ENCODE measurements at places on chromosomes 6 and 20.
A peak's percentile ranks its signal among the peaks of the same experiment; 100 is the strongest.

- no peak for DNase-seq
These were observed 48.1 kb downstream of the EBF4 start for GRCh38 chr20:2740702-2741101.

- no peak for DNase-seq
These were observed 171.4 kb downstream of the ZFAND3 start for GRCh38 chr6:37990762-37991525.

DNA sequence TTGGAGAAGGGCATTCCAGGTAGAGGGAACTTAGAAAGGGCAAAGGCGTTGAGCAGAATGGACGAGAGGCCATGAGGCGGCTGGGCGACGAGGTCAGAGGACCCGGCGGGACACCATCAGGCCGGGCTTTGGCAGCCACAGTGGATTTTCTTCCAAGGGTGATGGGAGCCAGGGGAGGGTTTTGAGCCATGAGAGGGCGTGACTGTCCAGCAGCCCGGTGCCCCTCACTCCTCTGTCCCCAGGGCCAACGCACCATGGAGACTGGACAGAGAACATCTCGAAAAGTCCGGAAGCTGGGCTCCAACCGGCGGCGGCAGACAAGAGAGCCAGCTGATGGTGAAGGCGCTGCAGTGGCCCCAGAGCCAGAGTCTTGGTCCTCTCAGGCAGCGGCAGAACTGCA, 6.4 kb downstream of the RAB44 start:
- DNase-seq: no peak

- DNase-seq: no peak
These were observed 115.7 kb downstream of the OGFRL1 start for GRCh38 chr6:71404145-71404966.

GRCh38 chr6:62904687-62905086, 306.6 kb upstream of the FKBP1C start:
- DNase-seq: no peak

DNA sequence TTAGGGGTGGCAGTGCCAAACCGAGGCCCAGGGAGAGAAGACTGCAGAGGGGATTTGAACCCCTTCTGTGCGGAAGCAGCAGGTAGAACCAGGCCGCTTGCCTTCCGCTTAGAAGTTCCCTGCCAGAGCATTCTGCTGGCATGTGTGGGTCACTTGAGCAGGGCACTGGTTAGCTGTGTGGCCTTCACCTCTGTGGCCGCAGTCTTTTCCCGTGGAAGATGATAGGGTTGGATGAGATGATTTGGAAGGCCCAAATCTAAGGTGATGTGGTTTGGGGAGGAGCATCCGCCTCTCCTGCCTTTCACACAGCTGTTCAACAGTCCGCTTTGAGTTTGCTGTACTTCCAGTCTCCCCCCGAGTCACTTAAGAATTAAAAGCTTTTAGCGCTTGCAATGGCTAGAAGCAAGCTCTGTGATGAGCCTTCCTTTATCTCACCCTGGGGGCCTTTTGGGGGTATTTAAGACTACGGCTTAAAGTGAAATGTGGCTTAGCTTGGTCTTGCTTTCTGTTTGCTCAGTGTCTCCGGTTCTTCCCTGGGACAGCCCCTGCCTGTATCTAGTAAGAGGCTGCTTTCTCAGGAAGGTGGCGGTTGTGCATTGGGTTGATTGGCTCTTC, 743 bp downstream of the CMTR1 start:
- DNase-seq: no peak

DNA sequence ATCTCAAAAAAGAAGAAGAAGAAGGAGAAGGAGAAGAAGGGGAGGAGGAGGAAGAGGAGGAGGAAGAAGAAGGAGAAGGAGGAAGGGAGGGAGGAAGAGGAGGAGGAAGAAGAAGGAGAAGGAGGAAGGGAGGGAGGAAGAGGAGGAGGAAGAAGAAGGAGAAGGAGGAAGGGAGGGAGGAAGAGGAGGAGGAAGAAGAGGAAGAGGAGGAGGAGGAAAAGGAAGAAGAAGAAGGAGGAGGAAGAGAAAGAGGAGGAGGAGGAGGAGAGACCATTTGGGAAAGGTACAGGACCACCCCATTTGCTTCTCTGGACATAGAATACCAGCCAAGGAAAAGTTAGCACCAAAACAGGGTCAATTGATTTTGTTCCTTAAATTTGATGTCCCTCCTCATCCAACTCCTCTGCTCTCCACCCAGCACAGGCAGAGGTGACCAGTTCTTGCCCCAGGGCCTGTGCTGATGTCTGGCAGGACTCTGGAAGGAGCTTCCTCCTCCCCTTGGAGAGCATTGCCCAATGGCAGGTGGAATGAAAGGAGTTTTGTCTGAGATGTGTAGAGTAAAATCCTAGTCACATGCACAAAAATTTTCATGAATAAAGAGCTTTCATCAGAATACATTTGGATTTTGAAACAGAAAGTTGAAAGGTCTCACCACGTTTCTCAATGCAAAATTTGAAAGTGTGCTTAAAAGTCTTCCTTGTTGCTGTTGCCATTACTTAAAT, 182.9 kb downstream of the LY86 start:
- DNase-seq: no peak

GRCh38 chr6:133236932-133237331, 4.2 kb upstream of the EYA4 start:
- no peak for DNase-seq

GRCh38 chr20:19285436-19285835, 73.0 kb downstream of the SLC24A3 start:
- no peak for DNase-seq

DNA sequence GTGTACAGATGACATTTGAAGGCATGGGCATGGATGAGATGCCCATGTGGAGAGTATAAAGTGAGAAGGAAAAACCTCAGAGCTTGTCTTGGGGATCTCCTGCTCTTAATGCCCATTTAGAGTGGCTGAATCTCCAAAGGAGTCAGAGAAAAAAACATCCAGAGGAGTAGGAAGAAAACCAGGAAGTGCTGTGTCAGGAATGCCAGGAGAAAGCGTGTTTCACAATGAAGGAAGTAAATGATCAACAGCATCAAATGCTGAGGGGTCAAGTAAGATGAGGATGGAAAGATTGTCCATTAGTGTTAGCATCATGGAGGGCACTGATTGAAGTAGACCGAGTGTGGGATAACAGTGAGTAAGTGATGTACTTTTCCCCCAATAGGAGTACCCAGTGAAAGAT, 56.1 kb downstream of the FIG4 start:
- DNase-seq: no peak

DNA sequence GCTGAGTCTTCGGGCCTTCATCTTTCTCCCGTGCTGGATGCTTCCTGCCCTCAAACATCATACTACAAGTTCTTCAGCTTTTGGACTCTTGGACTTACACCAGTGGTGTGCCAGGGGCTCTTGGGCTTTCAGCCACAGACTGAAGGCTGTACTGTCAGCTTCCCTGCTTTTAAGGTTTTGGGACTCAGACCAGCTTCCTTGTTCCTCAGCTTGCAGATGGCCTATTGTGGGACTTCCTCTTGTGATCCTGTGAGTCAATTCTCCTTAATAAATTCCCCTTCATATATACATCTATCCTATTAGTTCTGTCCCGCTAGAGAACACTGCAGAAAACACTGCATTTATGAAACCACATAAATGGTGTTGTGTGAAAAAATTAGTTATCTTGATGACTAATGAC, 13.9 kb upstream of the BCLAF1 start:
- no peak for DNase-seq

GRCh38 chr6:31396422-31397152, 6.8 kb upstream of the MICA start:
- DNase-seq: peak; percentile 73

DNA sequence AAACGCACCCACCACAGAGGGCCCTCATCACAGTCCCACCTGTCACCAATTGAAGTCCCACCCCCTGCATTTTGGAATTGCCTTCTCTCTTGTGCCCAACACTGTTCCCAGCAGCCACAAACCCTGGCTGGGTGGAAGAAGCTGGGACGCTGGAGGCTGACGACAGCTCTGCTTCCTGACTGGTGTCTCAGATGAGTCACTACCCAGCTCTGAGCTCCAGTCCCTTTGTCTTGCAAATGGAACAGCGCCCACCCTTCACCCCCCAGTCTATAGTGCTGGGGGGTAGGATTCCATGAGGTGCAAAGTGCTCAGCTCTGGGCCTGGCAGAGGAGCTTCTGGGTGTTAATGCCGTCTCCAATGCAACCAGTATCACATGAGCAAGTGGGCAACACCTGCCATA, 85.3 kb downstream of the DLGAP4 start:
- DNase-seq: no peak

DNA sequence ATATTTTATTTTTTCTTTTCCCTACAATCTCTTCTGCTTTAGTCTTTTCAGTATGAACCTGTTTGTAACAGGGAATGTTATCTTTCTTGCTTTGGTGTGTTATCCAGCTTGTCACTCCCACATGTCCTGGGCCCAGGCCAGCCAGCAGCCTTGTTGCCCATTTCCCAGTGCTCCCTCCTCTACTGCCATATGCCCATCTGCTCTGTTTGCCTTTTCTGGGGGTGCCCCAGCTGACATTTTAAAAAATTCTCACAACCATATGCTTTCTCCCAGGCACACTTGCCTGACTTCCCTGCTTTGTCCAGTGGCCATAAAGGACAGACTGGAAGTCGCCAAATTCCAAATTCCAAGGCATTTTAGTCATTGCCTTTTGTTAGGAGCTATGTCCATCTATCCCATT, 23.6 kb upstream of the LMBRD1 start:
- no peak for DNase-seq

- DNase-seq: no peak
These were observed 1516.9 kb upstream of the DEFB115 start for GRCh38 chr20:29740601-29740950.

DNA sequence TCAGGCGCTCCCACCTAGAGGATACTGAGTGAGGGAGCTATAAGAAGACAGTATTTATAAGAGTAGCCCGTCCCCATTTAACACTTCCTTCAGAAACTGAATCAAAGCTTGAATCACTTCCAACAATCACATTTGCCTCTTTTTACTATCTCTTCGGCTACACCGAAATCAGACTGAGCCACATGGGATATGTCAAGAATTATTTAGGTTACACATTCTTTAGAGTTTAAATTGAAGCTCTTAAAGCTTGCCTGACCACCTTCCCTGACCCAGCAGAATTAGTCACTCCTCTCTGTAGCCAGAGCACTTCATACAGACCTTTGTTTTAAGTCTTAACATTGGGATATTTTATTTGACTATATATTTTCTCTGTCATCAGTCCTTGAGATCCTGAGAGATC, 163.7 kb downstream of the MAFB start:
- no peak for DNase-seq

DNA sequence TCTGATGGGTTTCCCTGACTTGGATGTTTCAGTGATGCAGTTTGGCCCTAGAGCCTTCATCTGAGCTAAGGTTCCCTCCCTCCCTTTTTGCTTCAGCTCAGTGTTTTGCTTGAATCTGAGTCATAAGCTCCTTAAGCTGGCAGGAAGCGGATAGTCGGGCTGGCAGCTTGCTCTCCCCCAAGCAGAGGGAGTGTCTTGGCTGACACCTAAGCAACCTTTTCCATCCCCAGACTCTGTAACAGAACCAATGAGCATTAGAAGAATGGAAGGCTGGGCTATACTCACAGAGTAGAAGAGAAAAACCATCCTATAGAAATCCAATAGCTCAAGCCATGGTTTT, 98.3 kb downstream of the HAO1 start:
- no peak for DNase-seq

GRCh38 chr6:109034526-109034925, 60.1 kb downstream of the SESN1 start:
- no peak for DNase-seq

DNA sequence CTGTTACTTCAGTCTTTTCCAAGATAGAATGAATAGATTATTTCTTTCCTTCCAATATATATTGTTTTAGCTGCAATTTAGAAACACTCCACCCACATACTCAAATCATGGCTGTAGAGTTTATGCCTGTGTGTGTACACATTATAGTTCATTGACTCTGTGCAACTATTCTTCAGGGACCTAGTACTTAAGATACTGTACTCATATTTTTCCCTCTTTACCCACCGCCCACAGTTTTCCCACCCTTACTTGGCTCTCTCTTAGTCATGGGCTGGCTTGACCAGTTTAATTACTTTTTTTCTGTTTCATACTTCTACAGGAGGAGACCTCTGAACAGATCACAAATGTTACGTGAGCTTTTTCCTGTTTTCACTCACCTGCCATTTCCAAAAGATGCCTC, 30.4 kb downstream of the C6orf89 start:
- no peak for DNase-seq

GRCh38 chr6:160788806-160789205, 86.8 kb downstream of the PLG start:
- no peak for DNase-seq

- no peak for DNase-seq
These were observed 190.3 kb downstream of the LINC00237 start for GRCh38 chr20:20915844-20916243.

DNA sequence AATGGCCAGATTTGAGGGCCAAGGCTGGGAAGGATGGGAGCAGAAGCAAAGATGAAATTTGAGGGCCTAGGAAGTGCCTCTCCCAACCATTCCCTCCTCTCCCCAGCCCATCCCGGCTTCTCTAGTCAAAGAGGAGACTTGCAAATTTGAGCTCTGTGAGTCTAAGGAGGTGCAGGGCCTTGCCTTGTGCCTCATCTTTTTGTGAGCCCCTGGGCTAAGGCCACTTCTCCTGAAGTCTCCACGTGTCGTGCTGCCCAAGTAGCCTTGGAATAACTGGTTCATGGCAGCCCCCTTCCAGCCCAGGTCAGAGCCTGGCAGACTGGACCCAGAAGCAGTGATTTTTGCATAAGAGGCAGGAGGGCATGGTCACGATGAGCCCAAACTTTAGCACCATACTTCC, 6.7 kb downstream of the PTGIS start:
- DNase-seq: no peak

DNA sequence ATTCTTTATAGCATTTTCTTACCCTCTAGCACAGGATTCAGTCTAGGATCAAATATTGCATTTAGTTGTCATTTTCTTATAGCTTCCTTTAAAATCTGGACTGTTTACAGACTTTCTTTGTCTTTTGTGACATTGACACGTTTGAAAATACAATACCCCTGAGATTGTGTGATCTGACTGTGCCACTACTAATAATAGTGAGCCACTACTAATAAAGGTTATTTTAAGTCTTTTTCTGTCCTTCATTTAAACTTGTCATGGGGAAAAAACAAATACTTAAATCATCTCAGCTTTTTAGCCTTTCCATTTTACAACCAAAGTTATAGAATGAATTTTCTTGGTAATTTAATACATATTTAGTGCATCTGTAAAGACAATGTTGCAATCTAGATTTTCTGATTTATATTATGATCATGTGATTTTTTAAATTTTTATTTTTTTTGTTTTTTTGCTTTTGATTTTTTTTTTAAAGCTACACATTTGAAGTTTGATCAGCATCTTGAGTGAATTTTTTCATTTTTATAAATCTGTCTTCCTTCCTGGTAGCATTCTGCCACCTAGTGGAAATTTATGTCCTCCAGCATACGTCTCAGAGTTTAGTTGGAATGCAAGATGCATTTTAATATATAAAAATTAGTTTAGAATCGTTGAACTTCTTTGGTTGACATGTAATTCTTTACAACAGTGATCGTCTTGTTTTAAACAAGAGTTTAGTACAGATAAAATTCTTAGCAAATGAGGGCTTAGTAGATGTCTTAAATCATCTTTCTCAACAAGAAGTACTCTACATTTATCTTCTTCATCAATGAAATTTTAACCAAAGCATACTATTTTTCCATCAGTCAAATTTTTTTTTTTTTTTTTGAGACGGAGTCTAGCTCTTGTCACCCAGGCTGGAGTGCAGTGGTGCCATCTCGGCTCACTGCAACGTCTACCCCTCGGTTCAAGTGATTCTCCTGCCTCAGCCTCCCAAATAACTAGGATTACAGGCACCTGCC, 119.4 kb downstream of the NCOA3 start:
- DNase-seq: no peak
